ENCODE measurements at places on chromosomes 16 and 17. TPM values are rescaled to one million over a fixed set of nuclear protein-coding genes. Genes with fewer than 3 reads are reported as not detected.

Gene IGSF6
- not detected for total RNA-seq

GRCh38 chr16:49622084-49622390, 233.9 kb downstream of the ZNF423 start:
- H3K4me3 ChIP-seq: no peak overlapping the region
- no peaks in the 10 kb centered on the region for H3K4me1 ChIP-seq
- no peaks in the 10 kb centered on the region for H3K27me3 ChIP-seq
- no peak overlapping the region for H3K27ac ChIP-seq

GRCh38 chr16:50525716-50526115, 22.5 kb upstream of the NKD1 start:
- H3K27ac ChIP-seq: no peak overlapping the region
- no peak for DNase-seq
- H3K4me1 ChIP-seq: no peaks in the 10 kb centered on the region
- H3K27me3 ChIP-seq: peaks cover 16% of the 10 kb centered on the region
- H3K36me3 ChIP-seq: no peaks in the 10 kb centered on the region

GRCh38 chr16:80807906-80808305, 3.5 kb upstream of the CDYL2 start:
- H3K27ac ChIP-seq: no peak overlapping the region
- peaks cover 5% of the 10 kb centered on the region for H3K36me3 ChIP-seq
- H3K4me1 ChIP-seq: peaks cover 22% of the 10 kb centered on the region
- no peaks in the 10 kb centered on the region for H3K27me3 ChIP-seq
- DNase-seq: no peak
- no peak overlapping the region for H3K4me3 ChIP-seq

Gene PIK3R5
- 33.6 TPM for total RNA-seq

GRCh38 chr16:85959686-85960085, 60.7 kb downstream of the IRF8 start:
- H3K27ac ChIP-seq: no peak overlapping the region
- peaks cover 5% of the 10 kb centered on the region for H3K27me3 ChIP-seq
- peaks cover 10% of the 10 kb centered on the region for H3K4me1 ChIP-seq
- no peak overlapping the region for H3K4me3 ChIP-seq
- no peaks in the 10 kb centered on the region for H3K36me3 ChIP-seq
- no peak for DNase-seq

Gene MT4
- not detected for total RNA-seq
